Activated CD4-positive, alpha-beta T cell treated with anti-CD3 and anti-CD28 coated beads, Interleukin-10, Interleukin-2, amounts not matched to agents 100 ng/mL and 50 ng/mL, durations not matched to agents 16 hours and 8 hours (primary cell): ENCODE measurements at places on chromosomes 16 and 17.
A peak's percentile ranks its signal among the peaks of the same experiment; 100 is the strongest.

- DNase-seq = peak; percentile 21
Observed at GRCh38 chr16:20089246-20089965, 15.7 kb upstream of the GPR139 start.

DNA sequence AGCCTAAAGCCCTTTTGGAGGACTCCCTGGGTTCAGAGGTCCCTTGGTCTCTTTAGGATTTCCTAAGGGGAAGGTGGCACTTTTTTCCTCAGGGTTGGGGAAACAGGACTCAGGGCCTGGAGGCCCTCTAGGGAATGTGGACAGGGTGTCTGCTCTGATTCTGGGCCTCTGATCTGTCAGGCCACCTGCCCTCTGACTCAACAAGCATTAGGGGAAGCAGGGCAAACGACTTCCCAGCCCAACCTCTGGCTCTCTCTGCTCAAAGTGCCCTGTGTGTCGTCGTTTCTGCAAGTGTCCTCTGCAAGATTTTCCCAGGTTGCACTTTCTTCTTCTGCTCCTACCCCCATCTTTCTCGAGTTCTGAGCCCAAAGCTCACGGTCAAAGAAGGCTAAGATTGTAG is 6.6 kb upstream of the IGFBP4 start:
- no peak for DNase-seq

- DNase-seq = no peak
Observed at GRCh38 chr17:12856416-12856815, 67.1 kb downstream of the ARHGAP44 start.

GRCh38 chr16:2015117-2015946 is 4.3 kb upstream of the NPW start:
- DNase-seq = no peak

- DNase-seq = no peak
Observed at GRCh38 chr17:63381101-63381729, 64.9 kb downstream of the CYB561 start.
